Neural progenitor cell (in vitro differentiated cells): ENCODE measurements at places on chromosomes 16 and 17. TPM values are rescaled to one million over a fixed set of nuclear protein-coding genes. Genes with fewer than 3 reads are reported as not detected.
A peak's percentile ranks its signal among the peaks of the same experiment; 100 is the strongest.

The FAM222B gene
- total RNA-seq = 7.1 and 17.7 TPM in 2 replicates

The TMEM94 gene
- 23.6 and 96.8 TPM in 2 replicates for total RNA-seq

The PPP1R27 gene
- total RNA-seq = 0.12 TPM in 1 of 2 replicates, not detected in the other

The SLC5A11 gene
- total RNA-seq = 0.09 TPM in 1 of 2 replicates, not detected in the other

The C17orf78 gene
- not detected in 2 replicates for total RNA-seq

The LDHD gene
- 0.60 and 3.8 TPM in 2 replicates for total RNA-seq

- H3K27me3 ChIP-seq = no peaks in the 10 kb centered on the region
- H3K36me3 ChIP-seq = no peaks in the 10 kb centered on the region
- H3K27ac ChIP-seq = no peak overlapping the region
- H3K4me3 ChIP-seq = no peak overlapping the region
- H3K4me1 ChIP-seq = peaks cover 14% of the 10 kb centered on the region
- no peak for DNase-seq
Measured at GRCh38 chr17:55833306-55833705, 82.5 kb downstream of the PCTP start.

GRCh38 chr17:1154704-1155103 lies 25.1 kb downstream of the ABR start:
- DNase-seq = no peak
- peaks cover 3% of the 10 kb centered on the region for H3K4me1 ChIP-seq

DNA sequence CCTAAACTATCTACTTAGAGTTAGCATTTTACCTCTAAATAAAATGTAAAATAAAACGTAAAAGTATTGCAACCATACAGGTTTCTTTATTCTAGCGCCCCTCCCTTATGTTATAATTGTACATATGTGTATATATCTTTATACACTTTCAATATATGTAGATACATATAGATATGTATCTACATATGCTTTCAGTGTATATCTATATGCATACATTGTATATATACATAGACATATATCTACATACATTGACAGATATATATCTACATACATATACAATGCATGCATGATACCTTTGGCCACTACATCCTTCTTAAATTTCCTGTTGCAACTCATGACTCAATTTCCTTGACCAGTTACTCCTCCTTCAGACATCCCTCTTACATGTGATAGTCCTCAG lies 16.7 kb downstream of the BPTF start:
- H3K4me3 ChIP-seq = no peak overlapping the region
- no peak overlapping the region for H3K27ac ChIP-seq
- no peaks in the 10 kb centered on the region for H3K27me3 ChIP-seq
- no peaks in the 10 kb centered on the region for H3K4me1 ChIP-seq

DNA sequence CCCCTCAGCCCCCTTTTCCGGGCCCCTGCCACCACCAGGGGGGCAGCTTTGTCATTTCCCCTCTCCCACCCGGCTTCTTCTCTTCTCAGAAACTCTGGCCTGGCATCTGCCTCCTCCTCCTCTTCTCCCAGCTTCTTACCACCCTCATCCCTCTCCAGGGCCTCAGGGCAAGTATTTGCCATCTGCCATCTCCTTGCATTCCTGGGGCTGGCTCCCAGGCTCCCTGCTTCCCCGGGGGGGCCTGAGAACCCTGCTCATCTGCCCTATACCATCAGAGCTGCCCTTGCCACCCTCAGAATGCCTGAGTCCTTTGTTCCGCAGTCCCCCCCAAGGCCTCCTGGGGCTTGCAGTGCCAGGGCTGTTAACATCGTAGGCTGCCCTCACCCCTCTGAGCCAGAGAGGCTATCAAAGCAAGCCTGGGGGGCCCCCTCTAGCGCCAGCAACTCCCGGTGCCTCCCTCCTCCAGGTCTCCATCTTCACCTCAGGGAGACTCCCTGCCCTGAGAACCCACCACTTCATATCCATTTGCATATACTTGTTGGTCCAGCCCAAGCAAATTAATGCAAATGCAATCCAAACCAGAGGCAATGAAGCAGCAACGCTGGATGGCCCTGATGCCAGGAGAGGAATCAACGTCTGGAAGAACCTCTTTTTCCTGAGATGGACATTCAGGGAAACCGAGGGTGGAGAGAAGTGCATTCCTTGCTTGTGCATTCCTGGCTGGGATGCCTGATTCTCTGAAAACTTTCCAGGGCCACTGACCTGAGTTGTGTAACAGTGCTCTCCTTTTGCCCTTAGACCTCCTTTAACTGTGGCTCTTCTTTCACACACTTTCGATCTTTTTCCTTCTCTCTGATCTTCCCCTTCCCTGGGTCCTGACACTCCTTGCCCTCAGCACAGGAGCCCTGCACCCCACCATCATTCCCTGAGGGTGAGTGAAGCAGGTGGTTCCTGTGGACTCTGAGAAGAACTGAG lies 20.7 kb upstream of the SP2 start:
- H3K4me1 ChIP-seq = peaks cover 34% of the 10 kb centered on the region
- no peak for DNase-seq
- no peaks in the 10 kb centered on the region for H3K36me3 ChIP-seq
- H3K27me3 ChIP-seq = peaks cover 41% of the 10 kb centered on the region

DNA sequence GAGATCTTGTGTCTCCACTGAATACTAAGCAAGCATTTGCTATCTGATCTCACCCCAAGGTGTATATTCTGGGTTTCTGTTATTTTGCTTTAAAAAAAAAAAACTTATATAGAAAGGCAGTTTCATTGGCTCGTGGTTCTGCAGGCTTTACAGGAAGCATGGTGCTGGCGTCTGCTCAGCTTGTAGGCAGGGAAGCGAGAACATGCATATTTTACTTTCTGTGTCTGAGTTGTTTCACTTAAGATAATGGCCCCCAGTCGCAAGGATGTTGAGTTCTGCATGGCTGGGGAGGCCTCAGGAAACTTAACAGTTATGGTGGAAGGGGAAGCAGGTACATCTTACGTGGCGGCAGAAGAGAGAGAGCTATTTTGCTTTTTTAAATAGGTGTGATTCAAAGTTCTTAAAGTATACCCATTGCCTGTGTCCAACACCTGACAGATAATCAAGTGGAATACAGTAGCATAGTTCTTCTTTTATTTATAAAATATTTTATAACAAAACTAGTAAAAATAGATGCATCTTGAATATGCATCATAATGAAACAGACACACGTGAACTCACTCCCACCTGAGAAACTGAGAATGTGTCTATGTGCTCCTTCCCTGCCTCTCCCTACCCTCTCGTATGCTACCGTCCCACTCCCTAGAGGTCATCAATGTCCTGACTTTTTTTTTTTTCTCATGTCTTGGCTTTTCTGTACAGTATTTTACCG lies 15.4 kb upstream of the ARHGAP17 start:
- H3K36me3 ChIP-seq = no peaks in the 10 kb centered on the region
- DNase-seq = no peak
- H3K4me3 ChIP-seq = peak overlapping the region; percentile 30
- H3K4me1 ChIP-seq = peaks cover 6% of the 10 kb centered on the region

DNA sequence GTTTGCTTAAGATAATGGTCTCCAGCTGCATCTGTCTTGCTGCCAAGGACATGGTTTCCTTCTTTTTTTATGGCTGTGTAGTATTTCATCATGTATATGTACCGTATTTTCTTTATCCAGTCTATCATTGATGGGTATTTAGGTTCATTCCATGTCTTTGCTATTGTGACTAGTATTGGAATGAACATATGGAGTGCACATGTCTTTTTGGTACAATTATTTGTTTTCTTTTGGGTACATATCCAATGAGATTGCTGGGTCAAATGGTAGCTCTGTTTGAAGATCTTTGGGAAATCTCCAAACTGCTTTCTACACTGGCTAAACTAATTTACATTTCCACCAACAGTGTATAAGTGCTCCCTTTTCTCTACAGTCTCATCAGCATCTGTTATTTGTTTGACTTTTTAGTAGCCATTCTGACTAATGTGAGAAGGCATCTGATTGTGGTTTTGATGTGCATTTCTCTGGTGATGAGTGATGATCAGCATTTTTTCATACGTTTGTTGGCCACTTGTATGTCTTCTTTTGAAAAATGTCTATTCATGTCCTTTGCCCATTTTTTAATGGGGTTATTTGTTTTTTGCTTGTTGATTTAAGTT lies 66.2 kb downstream of the TNFRSF13B start:
- H3K27me3 ChIP-seq = no peaks in the 10 kb centered on the region
- no peak overlapping the region for H3K27ac ChIP-seq
- H3K36me3 ChIP-seq = no peaks in the 10 kb centered on the region
- no peak for DNase-seq
- no peak overlapping the region for H3K4me3 ChIP-seq

DNA sequence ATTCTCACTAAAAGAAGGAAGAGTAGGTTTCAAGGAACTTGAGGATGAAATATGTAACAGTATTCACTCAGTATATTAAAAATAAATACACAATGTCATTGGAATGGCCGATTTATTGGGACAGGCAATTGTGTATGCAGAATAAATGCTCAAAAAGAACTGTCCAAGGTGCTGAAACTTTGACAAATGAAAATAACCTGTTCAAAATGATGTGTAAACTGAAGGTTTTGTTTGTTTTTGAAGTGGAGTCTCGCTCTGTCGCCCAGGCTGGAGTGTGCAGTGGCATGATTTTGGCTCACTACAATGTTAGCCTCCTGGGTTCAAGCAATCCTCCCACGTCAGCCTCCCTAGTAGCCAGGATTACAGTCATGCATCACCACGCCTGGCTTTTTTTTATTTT lies 318.7 kb upstream of the RBFOX1 start:
- H3K27me3 ChIP-seq = no peaks in the 10 kb centered on the region
- DNase-seq = peak; percentile 74
- no peaks in the 10 kb centered on the region for H3K36me3 ChIP-seq
- H3K27ac ChIP-seq = no peak overlapping the region

DNA sequence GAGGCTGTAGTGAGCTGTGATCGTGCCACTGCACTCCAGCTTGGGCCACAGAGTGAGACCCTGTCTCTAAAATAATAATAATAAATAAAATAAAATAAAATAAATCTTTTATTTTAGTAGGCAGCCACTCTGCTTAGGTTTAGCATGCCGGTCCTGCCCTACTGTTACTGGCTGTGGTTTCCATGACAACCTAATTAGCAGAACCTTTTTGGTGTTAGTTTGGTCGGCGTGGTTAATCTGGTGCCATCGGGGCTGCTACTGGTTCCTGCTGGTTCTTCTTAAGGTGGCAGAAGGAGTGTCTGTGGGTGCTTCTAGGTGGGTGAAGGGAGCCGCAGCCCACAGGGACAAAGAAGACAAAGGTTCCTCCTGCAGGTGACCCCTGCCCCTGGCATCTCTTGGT lies 37.8 kb upstream of the CBX4 start:
- H3K27me3 ChIP-seq = peaks cover 6% of the 10 kb centered on the region
- no peaks in the 10 kb centered on the region for H3K36me3 ChIP-seq
- peaks cover 6% of the 10 kb centered on the region for H3K4me1 ChIP-seq
- no peak overlapping the region for H3K4me3 ChIP-seq

DNA sequence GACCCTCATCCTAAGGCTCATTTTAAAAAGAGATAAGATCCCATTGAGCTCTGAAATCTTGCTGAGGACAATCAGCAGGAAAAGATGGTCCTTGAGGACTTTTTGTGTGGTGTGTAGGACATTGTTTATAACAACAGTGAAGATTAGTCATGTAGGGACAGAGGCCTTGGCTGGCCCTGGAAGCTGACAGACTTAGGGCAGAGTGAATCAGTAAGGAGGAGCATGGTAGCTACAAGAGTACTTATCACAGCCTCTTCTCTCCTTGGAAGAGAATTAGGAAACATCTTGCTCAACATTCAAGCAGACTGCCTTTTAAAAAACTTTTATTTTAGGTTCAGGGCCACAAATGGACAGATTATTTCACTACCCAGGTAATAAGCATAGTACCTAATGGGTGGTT lies 665.9 kb upstream of the SALL1 start:
- H3K36me3 ChIP-seq = no peaks in the 10 kb centered on the region
- H3K27ac ChIP-seq = no peak overlapping the region
- H3K27me3 ChIP-seq = no peaks in the 10 kb centered on the region
- no peak for DNase-seq
- no peak overlapping the region for H3K4me3 ChIP-seq
- peaks cover 9% of the 10 kb centered on the region for H3K4me1 ChIP-seq

DNA sequence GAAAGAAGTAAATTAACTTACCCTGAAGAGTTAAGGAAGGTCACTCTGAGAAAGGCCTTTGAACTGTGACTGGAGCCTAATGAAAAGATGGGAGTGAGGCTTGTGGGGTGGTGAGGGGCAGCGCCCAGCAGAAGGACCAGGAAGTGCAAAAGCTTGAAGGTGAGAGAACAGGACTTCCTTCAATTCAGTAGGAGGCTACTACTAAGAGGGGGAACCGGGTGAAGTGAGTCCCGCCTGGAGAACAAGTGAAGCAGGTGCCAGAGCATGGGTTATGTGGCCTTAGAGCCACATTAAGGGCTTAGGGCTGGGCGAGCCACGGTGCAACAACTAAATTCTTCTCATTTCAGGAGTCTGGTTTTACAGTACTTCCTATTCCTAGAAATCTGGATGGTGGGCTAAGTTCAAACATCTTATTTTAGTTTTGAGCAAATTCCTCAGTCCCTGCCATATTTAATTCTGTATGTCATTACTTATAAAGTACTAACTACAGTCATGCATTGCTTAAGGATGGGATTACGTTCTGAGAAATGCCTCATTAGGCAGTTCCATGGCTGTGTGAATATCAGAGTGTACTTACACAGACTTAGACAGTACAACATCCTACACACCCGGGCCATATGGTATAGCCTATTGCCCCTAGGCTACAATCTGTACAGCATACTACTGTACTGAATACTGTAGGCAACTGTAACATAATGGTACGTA lies 5.1 kb downstream of the CFAP20 start:
- H3K36me3 ChIP-seq = no peaks in the 10 kb centered on the region
- peaks cover 41% of the 10 kb centered on the region for H3K4me1 ChIP-seq
- H3K4me3 ChIP-seq = no peak overlapping the region
